ENCODE measurements at places on chromosomes 4 and X. TPM values are rescaled to one million over a fixed set of nuclear protein-coding genes. Genes with fewer than 3 reads are reported as not detected.
A peak's percentile ranks its signal among the peaks of the same experiment; 100 is the strongest.

TCP11X2 gene
- total RNA-seq: not detected

DNA sequence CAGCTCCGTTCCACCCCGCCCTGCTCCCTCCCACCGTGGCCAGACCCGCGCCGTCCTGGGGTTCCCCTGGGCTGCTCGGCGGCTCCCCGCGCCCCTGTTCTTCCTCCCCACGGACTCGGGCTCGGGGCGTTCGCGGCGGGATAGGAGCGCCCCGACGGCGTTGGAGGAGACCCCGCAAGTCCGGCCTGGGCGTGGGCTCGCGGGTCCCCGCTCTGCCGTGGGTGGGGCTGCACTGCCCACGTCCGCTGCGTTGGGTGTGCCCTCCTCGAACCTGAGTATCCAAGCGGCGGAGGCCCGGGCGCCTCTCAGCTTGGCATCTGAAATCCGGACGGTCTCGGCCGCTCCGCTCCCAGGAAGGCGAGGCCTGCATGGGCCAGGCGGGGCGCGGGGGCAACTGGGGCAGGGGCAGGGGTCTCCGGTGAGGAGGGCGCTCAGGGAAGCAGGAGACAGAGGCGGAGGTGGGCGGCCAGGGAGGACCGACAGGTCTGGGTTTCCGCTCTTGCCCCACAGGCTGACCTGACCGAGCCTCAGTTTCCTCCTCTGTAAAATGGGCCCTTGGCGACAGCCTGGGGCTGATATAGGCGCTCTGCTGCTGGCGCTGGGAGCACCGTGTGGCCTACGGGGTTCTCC, 12.0 kb upstream of the NAT8L start:
- H3K4me1 ChIP-seq: peaks cover 9% of the 10 kb centered on the region
- no peak overlapping the region for H3K27ac ChIP-seq
- peak; percentile 39 for DNase-seq
- no peak overlapping the region for H3K4me3 ChIP-seq
- H3K36me3 ChIP-seq: no peaks in the 10 kb centered on the region
- H3K27me3 ChIP-seq: no peaks in the 10 kb centered on the region

DNA sequence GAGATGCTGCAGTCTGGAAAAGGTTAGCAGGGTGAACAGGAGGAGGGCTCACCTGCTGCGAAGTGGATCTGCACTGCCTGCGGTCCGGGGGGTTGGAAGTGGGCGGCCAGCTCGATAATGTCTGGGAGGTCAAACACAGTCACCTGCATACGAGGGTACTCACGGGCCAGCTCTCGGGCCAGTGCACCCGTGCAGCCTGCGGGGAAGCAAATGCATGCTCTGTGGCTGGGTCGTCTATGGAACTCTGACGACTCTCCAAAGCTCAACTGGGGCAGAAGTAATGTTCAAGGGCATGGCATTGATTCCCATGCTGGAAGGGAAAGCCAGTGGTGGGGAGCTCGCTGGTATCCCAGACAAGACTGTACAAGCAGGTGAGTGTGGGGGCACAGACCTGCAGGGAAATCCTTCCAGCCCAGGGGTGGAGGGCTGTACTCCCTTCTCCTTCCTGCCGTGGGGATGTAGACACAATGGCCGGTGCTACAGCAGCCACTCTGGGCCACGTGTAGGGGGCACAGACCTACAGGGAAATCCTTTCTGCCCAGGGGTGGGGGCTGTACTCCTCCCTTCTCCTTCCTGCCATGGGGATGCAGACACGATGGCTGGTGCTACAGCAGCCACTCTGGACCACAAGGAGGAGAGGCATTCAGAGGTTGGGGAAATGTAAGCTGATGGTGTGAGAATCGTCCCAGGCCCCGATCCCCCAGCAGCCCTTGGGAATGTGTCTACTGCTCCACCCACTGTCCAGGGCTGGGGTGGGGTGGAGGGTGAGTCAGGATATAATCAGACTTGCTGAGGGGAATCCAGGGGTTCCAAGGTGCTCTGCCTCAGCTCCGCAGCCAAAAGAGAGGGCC, 26.2 kb upstream of the SLC25A6 start:
- H3K4me3 ChIP-seq: no peak overlapping the region
- DNase-seq: no peak
- H3K27ac ChIP-seq: no peak overlapping the region
- H3K27me3 ChIP-seq: no peaks in the 10 kb centered on the region

PRR32 gene
- not detected for total RNA-seq

DNA sequence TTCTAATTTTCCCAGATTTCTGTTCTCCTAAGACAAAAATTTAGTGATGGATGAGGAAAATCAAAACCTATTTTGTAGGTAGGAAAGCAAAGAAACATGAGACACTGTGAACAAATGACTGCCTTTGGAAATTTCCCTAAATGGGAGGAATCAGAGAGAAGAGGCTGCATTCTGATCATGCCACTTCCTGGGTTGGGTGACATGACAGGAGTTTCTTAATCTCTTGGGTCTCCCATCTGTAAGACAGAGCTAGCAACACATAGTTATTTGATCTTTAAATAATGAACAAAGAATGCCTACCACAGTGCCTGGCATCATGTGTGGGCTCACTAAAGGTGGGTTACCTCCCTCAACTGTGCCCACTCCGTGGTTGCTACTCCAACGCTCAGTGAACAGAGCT, 57.1 kb downstream of the CCDC149 start:
- no peak overlapping the region for H3K4me3 ChIP-seq
- no peaks in the 10 kb centered on the region for H3K4me1 ChIP-seq
- H3K27me3 ChIP-seq: no peaks in the 10 kb centered on the region
- no peaks in the 10 kb centered on the region for H3K36me3 ChIP-seq

LINC00632 gene
- total RNA-seq: 12.2 TPM

DNA sequence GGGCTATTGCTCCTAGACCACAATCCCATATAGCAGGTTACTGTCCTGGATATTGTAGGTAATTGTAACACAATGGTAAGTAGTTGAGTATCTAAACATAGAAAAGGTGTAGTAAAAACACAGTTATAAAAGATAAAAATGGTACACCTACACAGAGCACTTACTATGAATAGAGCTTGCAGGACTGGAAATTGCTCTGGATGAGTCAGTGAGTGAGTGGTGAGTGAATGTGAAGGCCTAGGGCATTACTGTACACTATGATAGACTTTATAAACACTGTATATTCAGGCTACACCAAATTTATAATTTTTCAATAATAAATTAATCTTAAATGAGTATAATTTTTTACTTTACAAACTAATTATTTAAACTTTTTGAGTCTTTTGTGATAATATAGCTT, 425.7 kb downstream of the PABPC4L start:
- H3K27me3 ChIP-seq: no peaks in the 10 kb centered on the region
- H3K36me3 ChIP-seq: no peaks in the 10 kb centered on the region
- H3K27ac ChIP-seq: no peak overlapping the region
- DNase-seq: no peak

PABPC1L2A gene
- total RNA-seq: not detected

GRCh38 chr4:88971536-88971935, 85.4 kb downstream of the FAM13A start:
- H3K27ac ChIP-seq: no peak overlapping the region
- no peak for DNase-seq
- no peaks in the 10 kb centered on the region for H3K27me3 ChIP-seq
- H3K36me3 ChIP-seq: no peaks in the 10 kb centered on the region
- H3K4me3 ChIP-seq: no peak overlapping the region
- no peaks in the 10 kb centered on the region for H3K4me1 ChIP-seq

DNA sequence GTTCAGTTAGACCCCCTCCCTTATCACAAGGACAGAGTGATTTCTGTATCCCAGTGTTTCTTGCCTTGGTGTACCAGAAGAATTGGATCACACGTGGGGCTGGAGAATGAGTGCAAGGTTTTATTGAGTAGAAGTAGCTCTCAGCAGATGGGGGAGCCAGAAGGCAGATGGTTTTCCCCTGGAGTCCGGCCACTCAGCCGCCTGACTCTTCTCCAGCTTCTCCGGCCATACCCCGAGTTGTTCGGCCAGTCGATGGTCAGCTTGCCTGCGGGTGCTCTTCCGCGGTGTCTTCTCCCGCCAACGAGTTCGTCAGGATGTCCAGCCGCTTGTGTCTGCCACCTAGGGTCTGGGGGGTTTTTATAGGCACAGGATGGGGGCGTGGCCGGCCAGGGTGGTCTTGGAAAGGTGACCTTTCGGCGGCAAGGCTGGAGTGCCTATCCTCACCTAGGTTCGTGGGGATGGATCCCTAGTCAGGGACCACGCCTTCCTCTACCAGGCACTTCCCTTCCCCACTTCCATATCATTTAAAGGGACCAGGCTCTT, 14.5 kb downstream of the GAB1 start:
- H3K4me3 ChIP-seq: no peak overlapping the region
- H3K27me3 ChIP-seq: no peaks in the 10 kb centered on the region
- H3K27ac ChIP-seq: peak overlapping the region; percentile 0
- no peaks in the 10 kb centered on the region for H3K4me1 ChIP-seq

- H3K27me3 ChIP-seq: no peaks in the 10 kb centered on the region
- no peaks in the 10 kb centered on the region for H3K4me1 ChIP-seq
- H3K36me3 ChIP-seq: no peaks in the 10 kb centered on the region
- no peak for DNase-seq
- H3K4me3 ChIP-seq: peak within 1 kb of the TSS; percentile 20
- H3K27ac ChIP-seq: peak within 1 kb of the TSS; percentile 76
Measured at GRCh38 chr4:38856524-38857337, at the start of gene TLR6. Gene TLR6 (minus strand): TSS chr4:38856817. CDS start chr4:38829473, 27,344 bp downstream.

CPE gene
- 23.6 TPM for total RNA-seq

SMIM31 gene
- 6.6 TPM for total RNA-seq

- H3K36me3 ChIP-seq: no peaks in the 10 kb centered on the region
- no peaks in the 10 kb centered on the region for H3K4me1 ChIP-seq
- no peak for DNase-seq
Measured at GRCh38 chr4:158200214-158200613, 10.1 kb upstream of the TMEM144 start.

GRCh38 chr4:153293742-153294057, 50.8 kb upstream of the MND1 start:
- H3K4me3 ChIP-seq: no peak overlapping the region
- no peak overlapping the region for H3K27ac ChIP-seq
- DNase-seq: no peak
- H3K4me1 ChIP-seq: no peaks in the 10 kb centered on the region
- H3K27me3 ChIP-seq: no peaks in the 10 kb centered on the region

GRCh38 chr4:47478804-47479203, 6.3 kb upstream of the ATP10D start:
- no peak overlapping the region for H3K4me3 ChIP-seq
- DNase-seq: no peak
- no peaks in the 10 kb centered on the region for H3K36me3 ChIP-seq
- no peak overlapping the region for H3K27ac ChIP-seq

PRSS12 gene
- total RNA-seq: 34.8 TPM

FAM149A gene
- total RNA-seq: 11.2 TPM

DNA sequence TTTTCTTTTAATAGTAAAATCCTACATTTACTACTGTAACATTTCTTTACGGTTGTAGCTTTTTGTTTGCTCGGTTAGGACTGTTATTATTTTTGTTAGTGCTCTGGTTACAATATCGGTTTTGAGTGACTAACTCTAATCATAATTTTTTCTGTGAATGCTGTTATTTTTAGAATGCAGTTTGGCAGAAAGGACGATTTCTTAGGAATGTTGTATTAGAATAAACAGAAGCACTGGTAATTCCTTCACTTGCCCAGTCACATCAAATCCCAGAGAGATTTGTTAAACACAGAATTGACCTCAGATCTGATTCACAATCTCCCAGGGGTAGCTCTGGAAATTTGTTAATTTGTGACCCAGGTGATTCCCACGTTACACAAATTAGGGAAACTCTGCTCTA, 21.7 kb downstream of the DDIT4L start:
- DNase-seq: no peak
- H3K27ac ChIP-seq: no peak overlapping the region
- no peak overlapping the region for H3K4me3 ChIP-seq
- no peaks in the 10 kb centered on the region for H3K36me3 ChIP-seq

GRCh38 chrX:97907791-97908190, 1024.1 kb downstream of the RPA4 start:
- no peak overlapping the region for H3K27ac ChIP-seq
- H3K36me3 ChIP-seq: no peaks in the 10 kb centered on the region
- no peaks in the 10 kb centered on the region for H3K4me1 ChIP-seq
- H3K27me3 ChIP-seq: no peaks in the 10 kb centered on the region

DNA sequence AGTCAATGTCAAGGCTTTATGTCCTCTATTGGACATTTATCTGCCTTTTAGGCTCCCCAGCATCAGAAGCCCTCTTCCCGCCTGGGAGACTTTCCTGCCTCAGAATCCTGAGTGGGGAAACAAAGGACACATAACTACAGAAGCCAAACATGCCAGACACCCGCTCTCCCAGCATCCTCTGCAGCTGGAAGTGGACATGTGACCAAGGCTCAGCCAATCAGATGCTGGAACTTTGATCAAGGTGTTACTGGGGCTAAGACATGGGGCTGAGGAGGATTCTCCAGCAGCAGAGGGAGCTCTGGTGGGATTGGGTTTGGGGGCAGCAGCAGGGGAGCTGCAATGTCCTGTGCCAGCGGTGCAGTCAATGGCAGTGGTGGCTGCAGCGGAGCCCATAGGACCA, 19.5 kb downstream of the SLC2A9 start:
- H3K27me3 ChIP-seq: no peaks in the 10 kb centered on the region
- H3K27ac ChIP-seq: no peak overlapping the region
- peaks cover 12% of the 10 kb centered on the region for H3K4me1 ChIP-seq
- no peak for DNase-seq

GRCh38 chr4:128565054-128565453, 244.4 kb upstream of the JADE1 start:
- H3K27me3 ChIP-seq: no peaks in the 10 kb centered on the region
- H3K27ac ChIP-seq: no peak overlapping the region
- no peak for DNase-seq
- H3K4me1 ChIP-seq: no peaks in the 10 kb centered on the region

GRCh38 chr4:184824081-184824775, 1.5 kb downstream of the ACSL1 start:
- H3K4me1 ChIP-seq: no peaks in the 10 kb centered on the region
- H3K27me3 ChIP-seq: no peaks in the 10 kb centered on the region
- no peak overlapping the region for H3K4me3 ChIP-seq

DNA sequence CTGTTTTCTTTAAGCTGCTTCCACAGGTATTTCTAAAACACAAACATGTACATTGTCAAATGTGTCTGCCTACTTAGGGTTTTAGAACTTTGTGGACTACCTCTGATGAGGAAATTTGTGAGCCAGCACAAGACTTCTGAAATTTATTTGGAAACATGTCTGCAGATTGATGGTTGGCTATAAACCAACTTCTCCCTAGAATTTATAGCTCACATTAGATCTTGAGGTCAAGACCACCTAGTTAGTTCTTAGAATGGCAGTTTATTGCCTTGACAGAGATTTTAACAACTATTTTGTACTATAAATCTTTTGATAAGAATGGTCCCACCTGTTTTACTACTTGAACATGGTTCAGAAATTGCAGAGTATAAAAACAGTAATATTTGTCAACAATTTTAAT, 72.7 kb upstream of the AADAT start:
- H3K27ac ChIP-seq: no peak overlapping the region
- no peaks in the 10 kb centered on the region for H3K4me1 ChIP-seq
- H3K36me3 ChIP-seq: no peaks in the 10 kb centered on the region
- no peaks in the 10 kb centered on the region for H3K27me3 ChIP-seq
- DNase-seq: no peak
- no peak overlapping the region for H3K4me3 ChIP-seq

GUCY1A1 gene
- total RNA-seq: 9.7 TPM

DNA sequence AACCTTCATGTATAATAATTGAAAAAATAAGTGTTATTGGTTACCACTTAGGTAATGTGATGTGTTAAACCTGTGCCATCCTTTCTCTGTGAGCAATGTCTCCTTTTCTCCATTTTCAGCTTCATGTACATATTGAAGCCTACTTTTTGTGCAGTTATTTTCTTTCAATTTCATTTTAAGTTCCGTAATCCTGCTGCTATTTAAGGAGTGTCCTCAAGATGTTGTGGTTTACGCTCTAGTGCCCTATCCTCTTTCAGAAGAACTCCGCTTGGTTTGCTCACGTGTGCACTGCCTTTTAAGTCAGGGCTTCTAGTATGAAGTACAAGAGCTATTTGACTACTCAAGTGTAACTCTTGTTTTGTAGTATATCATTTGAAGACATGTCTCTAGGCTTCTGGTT, 2253.2 kb upstream of the TENM3 start:
- no peaks in the 10 kb centered on the region for H3K4me1 ChIP-seq
- H3K4me3 ChIP-seq: no peak overlapping the region
- no peaks in the 10 kb centered on the region for H3K27me3 ChIP-seq
- no peak overlapping the region for H3K27ac ChIP-seq
- H3K36me3 ChIP-seq: no peaks in the 10 kb centered on the region

Data from Peyer's patch (tissue), 4 donors.